Left ventricle myocardium superior (tissue), 1 donor: ENCODE measurements at places on chromosomes 3 and 15. TPM values are rescaled to one million over a fixed set of nuclear protein-coding genes. Genes with fewer than 3 reads are reported as not detected.
A peak's percentile ranks its signal among the peaks of the same experiment; 100 is the strongest.

DNA sequence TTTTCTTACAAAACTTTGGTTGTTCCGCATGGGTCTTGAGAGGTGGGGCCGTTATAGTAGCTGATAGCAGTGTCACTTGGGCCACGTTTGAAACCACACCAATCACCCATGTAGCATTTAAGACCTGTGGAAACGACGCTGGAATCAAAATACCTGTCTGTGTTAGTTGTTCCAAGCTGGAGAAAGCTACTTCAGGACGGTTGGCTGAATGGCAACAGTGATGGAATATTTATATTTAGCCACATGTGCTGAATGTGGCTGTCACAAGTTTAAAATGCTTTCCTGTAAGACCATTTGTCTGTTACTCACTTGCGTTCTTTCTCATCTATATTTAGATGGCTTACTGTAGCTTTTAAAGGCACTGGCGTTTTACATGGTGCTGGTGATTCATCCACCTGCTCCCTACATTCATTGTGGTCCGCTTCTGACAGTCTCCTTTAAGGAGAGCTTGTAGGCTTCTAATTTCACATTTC lies 1.4 kb downstream of the DNAJA4 start:
- DNase-seq, result no peak

DNA sequence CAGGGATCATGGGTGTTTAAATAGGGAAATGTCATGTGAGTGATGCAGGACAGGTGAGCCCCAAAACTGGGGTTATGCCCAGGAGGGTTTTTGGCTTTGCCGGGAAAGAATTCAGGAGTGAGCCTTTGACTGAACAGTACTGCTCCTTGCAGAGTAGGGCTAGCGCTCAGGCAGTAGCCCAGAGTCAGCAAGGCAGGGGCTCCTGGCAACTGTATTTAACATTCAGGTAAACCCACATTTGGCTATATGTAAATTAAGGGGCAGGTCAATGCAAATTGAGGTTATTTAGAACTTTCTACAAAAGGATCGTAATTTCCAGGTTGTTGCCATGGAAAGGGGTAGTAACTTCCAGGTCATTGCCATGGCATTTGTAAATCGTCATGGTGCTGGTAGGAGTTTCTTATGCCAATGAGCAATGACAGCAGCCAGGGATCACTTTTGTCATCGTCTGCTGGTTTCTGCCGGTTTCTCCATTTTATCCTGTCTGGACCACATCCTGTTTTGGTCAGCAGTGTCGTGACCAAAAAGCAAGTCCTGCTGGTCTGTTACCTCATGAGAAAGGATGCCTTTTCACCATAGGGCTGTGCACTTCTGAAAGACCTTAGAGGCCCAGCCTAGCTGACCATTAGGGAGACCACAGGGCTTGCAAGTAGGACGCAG lies 24.3 kb downstream of the MTHFS start:
- DNase-seq, result no peak

- DNase-seq, result no peak
Observed at GRCh38 chr3:122960652-122961051, 66.9 kb downstream of the SEMA5B start.

GRCh38 chr15:39623529-39623931 lies 42.7 kb downstream of the THBS1 start:
- DNase-seq, result no peak

DNA sequence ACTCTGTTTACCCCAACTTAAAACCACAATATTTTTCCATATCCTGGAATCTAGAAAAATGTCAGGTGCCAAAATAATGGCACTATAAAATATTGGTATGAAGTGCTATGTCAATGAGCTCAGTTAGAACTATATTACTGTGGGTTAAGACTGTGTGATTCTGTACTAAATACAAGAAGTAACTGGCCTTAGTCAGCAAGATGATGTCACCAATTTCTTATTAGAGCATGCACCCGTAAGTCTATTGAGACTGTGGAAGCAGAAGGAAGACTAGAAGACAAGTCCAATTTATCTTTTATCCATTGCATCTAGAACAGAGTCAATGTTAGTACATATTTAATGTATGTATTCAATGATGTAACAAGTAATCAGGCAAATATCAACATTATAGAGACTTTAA lies 25.0 kb downstream of the LRRC58 start:
- no peak for DNase-seq

DNA sequence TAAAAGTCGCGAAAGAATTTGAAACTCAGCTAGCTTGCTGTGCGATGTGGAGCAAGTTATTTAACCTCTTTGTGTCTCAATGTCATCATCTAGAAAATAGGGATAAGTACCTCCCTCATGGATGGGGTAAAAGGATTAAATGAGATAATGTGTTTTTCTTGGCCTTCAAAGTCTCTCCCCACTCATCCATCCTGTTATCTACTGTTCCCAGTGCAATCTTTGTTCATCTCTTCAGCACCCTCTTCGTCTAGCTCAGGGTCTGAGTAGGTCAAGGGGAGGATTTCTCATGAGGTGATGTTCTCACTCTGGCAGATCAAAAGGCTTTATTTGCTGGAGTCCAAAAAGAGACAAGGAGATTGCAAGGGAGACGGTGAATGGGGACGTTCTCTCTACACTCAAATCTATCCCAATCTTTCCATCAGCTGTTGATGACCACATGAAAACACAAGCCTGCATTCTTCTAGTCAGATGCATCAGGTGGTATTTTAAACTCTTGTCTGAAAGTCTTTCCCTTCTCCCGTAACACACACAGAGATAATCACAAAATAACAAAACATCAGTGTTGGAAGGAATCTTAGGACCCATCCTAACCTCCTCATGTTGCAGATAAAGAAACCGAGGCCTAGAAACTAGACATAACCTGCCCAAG lies 1.3 kb downstream of the MESD start:
- no peak for DNase-seq

- DNase-seq, result no peak
Observed at GRCh38 chr3:152281133-152281713, 12.5 kb downstream of the MBNL1 start.

- no peak for DNase-seq
Observed at GRCh38 chr3:23252122-23252521, 49.0 kb downstream of the UBE2E2 start.

DNA sequence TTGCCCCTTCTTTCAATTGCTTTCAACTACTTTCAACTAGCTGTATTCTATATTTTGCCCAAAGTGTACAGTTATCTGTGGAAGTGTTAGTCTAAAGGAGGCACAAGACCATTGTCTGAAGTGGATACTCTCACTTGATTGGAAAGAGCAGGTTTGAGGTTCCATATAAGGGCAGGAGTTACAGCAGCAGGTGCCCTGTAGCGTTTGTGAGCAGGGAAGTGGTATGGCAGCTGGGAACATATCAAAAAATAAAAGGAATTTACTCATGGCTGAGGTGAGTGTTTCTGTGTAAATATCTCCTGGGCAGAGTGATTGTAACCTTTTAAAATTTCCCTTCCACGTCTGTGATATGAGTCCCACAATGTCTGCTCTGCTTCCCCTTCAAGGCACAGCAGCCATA lies 38.5 kb upstream of the DNAJC13 start:
- DNase-seq, result no peak

GRCh38 chr3:118089563-118089962 lies 945.1 kb downstream of the IGSF11 start:
- no peak for DNase-seq

DNA sequence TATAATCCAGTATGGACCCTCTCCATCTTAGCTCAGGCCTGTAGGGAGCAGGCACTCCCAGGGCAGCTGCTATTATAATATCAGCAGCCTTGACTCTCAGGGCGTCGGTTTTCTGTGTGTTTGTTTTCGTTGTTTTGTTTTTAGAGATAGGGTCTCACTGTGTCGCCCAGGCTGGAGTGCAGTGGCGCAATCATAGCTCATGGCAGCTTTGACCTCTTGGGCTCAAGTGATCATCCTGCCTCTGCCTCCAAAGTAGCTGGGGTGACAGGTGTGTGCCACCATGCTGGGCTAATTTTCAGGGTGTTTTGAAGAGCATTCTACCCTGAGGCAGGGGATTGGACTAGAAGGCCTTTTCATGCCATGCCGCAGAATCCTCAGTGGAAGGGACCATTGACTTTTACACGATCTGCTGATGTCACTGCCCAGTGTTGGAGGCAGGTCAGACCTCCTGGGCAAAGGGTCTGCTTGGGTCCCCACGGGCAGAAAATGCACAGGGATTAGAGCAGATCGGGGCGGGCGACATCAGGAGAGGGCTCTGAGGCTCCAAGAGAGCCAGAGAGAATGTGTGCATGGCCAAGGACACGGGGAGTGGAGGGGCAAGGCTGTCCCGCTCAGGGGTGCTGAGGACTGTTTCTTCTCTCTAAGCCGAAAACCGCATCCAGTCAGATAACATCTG lies 7.8 kb downstream of the MELTF start:
- no peak for DNase-seq

DNA sequence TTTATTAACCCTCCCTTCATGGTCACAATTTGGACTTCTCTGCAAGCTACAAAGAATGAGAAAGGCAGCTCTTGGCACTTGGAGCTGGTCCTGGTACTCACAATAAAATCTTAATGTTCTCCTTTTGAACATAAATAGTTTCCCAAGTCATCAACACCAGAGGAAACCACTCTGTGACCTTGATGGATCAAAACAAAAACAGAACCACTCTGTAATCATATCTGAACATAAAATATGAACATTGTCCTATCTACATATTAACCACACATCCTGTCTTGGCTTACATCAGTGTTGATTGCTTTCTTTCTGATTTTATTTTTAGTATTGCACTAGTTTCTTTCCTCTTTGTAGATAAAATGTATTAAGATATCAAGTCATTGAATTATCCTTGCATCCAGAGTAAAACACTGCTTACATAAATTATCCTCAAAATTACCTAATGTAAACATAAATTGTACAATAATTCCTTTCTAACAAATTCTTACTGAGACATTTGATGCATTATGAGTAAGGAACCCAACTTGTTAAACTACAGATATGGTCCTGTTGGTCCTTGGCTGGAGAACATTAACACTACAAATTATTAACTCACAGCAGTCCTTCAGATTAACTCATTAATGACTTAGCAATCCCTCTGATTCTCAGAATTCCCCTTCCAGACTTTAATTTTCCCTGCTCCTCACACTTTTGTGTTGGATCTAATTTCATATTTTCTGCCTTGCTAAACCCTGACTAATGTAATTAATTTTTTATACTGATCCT lies 860.5 kb downstream of the DIPK2A start:
- no peak for DNase-seq

The MUC13 gene
- not detected for total RNA-seq

DNA sequence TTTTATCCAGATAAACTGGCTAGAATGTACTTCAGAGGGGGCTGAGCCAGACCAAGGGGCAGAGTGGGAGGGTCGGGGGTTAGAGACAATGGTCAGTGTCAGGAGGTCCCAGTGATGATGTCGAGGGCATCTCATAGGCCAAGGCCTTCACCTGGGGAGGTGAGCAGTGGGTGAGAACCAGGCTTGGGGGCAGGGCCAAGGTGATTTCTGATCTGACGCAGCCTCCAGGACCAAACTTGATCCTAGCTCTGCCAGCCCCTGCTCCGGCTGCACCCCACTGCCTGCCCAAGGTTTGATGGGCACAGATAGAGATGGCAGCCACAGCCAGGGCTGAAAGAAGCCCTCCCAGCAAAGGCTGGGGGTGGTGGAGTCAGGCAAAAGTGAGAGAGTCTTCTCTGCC lies 14.9 kb downstream of the XYLB start:
- DNase-seq, result no peak

DNA sequence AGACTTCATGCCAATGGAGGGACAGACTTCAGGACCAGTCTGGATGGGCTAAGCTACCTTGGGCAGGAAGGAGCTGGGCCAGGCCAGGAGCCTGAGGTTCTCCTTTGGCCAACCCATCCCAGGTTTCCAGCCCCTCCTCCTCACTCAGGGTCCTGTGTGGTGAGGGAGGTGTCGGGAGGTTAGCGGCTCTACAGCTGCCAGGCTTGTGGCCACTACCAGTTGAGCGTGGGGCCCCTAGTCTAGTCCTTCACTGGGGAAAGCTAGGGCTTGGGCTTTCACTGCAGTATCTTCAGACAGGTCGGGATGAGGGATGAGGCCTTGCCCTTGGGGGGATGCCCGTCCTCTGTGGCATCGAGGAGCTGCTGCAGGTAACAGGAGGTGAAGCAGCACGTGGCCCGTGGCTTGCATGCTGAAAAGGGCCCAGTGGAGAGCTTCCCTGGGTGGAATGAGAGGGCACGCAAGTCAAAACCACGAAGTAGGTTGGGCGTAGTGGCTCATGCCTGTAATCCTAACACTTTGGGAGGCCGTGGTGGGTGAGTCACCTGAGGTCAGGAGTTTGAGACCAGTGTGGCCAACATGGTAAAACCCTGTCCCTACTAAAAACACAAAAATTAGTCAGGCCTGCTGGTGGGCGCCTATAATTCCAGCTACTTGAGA lies 8.5 kb upstream of the FANCD2 start:
- DNase-seq, result no peak

- no peak for DNase-seq
Observed at GRCh38 chr3:132570016-132570415, 27.1 kb upstream of the ACKR4 start.

- no peak for DNase-seq
Observed at GRCh38 chr3:42581400-42581708, 413 bp downstream of the SEC22C start.

DNA sequence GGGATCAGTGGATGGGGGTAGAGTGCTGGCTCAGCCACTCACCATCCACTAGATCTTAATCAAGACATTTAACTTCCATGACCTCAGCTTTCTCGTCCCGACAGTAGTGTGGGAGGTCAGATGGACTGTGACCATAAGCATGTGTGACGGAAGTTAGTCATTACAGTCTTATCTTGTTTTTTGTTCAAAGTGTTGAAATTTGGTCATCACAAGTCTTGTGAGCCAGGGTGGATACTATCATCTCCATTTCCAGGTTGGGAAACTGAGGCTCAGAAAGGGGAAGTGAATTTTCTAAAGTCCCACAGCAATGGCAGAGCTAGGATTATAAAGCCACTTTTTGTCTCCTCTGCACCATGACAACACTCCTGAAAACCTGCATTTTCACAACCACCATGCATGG lies 32.0 kb upstream of the ITGA11 start:
- no peak for DNase-seq

- no peak for DNase-seq
Observed at GRCh38 chr15:74789741-74790079, 7.8 kb downstream of the CSK start.

- no peak for DNase-seq
Observed at GRCh38 chr15:74548241-74548640, 7.2 kb downstream of the ARID3B start.

The SLC6A1 gene
- total RNA-seq, result 0.62 TPM

The DUOXA2 gene
- not detected for total RNA-seq

- DNase-seq, result peak; percentile 81
Observed at GRCh38 chr15:74375303-74375693, 7.9 kb upstream of the CYP11A1 start.

The BFSP2 gene
- not detected for total RNA-seq

DNA sequence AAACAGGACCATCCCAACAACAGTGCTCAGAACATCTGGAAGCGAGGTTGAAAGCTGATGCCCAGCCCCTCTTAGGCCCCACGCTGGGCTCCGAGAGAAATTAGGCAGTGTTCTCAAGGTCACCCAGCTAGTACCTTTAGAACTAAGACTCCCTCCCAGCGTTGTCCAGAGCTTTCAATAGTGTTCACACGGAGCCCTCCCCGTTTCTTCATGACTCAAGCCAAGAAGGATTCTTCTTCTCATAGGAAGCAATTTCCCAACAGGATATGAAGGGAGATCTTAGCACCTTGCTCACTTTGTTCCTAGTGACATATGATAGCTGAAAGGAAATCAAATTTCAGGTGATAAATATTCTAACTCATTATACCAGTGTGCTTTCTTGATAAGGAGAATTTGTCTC lies 244.2 kb upstream of the ST8SIA2 start:
- DNase-seq, result no peak

- DNase-seq, result no peak
Observed at GRCh38 chr3:174618368-174619080, 240.6 kb upstream of the NAALADL2 start.

The C3orf20 gene
- not detected for total RNA-seq
